ENCODE measurements at places on chromosomes 11 and 22.

- peak; percentile 14 for DNase-seq
Measured at GRCh38 chr11:120339394-120339890, 3.2 kb downstream of the ARHGEF12 start.

- no peak for DNase-seq
Measured at GRCh38 chr11:82738091-82738490, 4.4 kb upstream of the FAM181B start.

GRCh38 chr11:15035283-15035682, 38.1 kb upstream of the CALCB start:
- no peak for DNase-seq

DNA sequence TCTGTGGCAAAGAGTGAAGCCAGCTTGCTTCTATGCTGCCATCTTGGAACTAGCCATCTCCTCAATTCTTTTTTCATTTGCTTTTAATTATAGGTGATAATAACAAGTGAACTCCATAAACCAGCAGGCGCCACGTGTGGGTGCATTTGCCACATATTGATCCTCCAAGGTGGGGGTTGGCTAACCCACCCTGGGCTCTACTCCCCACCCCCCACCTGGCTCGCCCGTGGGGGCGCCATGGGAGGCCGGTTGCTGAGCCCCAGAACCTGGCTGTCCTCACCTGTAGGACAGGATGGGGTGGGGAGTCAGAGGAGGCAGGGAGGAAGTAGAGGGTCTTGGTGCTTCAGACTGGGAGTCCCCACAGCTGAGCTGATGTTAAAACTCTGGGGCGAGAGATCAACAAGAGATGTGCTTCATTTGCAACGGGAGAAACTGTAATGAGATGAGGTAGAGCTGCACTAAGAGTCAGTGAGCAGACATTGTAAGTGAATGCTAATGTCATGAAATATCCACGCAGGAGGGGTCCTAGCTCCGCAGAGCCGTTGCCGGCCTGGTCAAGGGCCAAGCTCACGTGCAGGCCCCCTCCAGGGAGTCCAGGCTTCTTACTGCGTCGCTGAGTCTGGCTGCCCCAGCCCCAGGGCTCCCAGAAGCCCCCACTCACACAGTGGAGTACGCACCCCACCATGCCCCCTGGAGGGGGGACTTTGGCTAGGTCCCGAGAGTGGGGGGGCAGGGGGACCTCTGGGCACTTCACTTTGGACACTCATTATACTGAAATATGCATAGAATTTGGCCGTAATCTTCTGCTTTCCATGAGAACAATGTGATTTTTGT, 59.4 kb downstream of the BRD1 start:
- DNase-seq = no peak

DNA sequence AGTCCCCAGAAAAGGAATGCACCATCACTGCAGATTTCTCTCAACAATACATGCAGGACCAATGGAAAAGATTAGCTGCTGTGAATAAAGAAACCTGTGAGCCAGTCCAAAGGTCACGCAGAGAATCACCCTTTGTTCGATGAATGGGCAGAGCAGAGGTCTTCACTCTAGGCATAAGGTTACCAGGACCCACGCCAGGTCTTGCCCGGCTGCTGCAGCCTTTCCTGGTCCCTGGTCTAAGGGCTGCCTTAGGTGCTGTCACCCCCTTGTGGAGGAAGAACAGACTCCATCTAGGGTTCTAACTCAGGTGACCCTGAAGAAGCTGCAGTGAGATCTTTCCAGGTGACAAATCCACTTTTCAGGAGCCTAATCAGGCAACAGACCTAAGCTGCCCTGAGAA, 29.0 kb upstream of the NAP1L4 start:
- peak; percentile 46 for DNase-seq

- DNase-seq = no peak
Measured at GRCh38 chr22:39150848-39151215, 1.6 kb downstream of the CBX7 start.

DNA sequence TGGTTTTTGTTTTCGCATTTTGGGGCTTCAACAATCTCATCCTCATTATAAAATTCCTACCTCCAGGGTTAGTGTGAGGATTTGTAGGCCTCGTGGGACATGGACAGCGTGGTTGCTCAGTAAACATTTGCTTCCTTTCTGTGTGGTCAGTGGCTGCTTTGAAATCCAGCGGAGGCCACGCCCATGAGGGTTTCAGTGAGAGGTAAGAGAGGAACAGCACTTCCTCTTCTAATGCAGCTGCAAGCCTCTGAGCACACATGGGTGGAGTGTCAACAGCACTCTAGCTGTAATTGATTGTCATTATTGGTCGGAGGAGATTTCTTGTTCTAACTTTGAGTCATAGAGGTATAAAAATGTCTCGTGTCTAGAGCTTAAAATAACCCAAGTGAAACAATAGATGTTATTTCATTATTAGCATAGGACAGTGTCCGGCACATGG, 6.0 kb upstream of the ARHGAP42 start:
- peak; percentile 57 for DNase-seq

GRCh38 chr22:24952837-24953383, 394 bp downstream of the KIAA1671 start:
- no peak for DNase-seq

GRCh38 chr11:134371436-134372185, 39.8 kb downstream of the GLB1L2 start:
- DNase-seq = no peak

DNA sequence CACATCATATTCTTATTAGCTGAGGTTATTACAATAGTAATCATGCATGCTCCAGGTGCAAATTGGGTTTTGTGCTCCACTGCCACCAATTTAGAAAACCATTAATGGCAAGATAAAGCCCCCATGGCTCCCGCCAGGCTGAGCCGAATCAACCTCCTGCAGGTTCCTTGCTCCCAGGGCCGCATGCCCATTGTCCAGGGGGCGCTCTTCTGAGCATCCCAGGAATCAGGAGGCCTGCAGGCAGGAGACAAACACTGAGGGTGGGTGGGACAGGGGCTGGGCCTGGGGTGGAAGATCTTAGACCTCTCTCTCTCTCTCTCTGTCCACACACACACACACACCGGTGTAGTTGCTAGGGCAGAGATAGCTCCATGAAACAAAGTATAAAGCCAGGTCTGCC, 57.4 kb downstream of the BUD13 start:
- no peak for DNase-seq

- no peak for DNase-seq
Measured at GRCh38 chr11:114271316-114271715, 24.9 kb upstream of the NNMT start.

GRCh38 chr11:30342736-30343166, 19.8 kb downstream of the ARL14EP start:
- DNase-seq = no peak

GRCh38 chr11:134691295-134691873, 279.3 kb upstream of the B3GAT1 start:
- DNase-seq = no peak

DNA sequence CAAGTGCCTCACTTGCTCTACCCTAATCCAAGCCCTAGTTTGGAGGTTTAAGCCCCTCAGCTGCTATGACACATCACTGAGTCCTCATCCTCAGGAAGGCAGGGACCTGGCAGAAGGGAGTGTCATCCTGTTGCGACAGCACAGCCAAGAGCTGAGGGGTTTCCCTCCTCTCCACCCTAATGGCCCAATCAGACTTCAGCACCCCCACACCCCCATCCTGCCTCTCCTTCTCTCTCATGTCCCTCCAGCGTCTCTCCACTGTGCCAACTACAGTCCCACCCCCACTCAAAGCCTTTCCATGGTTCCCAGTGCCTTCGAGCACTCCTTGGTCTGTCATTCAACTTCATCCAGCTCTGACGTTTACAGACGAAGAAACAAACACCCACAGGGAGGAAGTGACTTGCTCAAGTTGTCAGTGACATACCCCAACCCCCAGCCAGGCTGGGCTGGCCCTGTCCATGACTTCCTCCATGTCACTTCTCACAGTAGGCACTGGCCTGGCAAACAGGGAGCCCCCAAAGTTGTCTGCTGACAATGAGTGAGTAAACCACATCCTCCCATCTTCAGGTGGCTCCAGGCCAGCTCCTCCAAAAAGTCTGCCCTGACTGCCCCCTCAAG, 15.6 kb downstream of the ARAP1 start:
- DNase-seq = peak; percentile 69

DNA sequence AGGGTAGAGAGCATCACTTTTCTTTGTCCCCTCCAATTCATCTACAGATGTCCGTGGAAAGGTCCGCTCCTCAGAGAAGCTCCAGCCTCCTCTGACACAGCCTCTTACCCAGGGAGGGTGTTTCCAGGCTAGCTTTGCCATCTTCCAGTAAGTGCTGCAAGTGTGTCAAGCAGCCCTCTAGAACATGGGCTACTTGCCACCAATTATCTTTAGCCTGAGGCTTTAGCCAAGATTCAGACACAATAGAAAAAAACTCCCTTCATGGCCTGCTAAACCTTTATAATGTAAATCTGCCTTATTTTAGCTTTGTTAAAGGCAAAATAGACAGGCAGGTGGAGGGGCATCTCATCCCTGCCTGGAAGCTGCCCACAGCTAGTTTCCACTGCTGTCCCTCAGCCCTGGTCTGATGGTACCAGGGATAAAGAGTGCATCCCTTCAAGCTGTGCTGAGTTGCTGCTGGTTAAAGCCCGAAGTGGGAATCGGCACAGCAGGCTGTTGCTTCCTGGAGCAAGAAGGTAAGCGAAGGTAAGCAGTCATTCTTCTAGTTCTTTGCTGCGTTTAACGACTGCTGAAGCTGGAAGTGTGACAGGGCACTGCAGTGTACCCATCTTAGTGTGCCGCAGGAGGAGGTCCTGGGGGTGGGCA, 190.1 kb upstream of the E2F8 start:
- DNase-seq = no peak

- DNase-seq = no peak
Measured at GRCh38 chr11:73048446-73048845, 93.7 kb downstream of the FCHSD2 start.

DNA sequence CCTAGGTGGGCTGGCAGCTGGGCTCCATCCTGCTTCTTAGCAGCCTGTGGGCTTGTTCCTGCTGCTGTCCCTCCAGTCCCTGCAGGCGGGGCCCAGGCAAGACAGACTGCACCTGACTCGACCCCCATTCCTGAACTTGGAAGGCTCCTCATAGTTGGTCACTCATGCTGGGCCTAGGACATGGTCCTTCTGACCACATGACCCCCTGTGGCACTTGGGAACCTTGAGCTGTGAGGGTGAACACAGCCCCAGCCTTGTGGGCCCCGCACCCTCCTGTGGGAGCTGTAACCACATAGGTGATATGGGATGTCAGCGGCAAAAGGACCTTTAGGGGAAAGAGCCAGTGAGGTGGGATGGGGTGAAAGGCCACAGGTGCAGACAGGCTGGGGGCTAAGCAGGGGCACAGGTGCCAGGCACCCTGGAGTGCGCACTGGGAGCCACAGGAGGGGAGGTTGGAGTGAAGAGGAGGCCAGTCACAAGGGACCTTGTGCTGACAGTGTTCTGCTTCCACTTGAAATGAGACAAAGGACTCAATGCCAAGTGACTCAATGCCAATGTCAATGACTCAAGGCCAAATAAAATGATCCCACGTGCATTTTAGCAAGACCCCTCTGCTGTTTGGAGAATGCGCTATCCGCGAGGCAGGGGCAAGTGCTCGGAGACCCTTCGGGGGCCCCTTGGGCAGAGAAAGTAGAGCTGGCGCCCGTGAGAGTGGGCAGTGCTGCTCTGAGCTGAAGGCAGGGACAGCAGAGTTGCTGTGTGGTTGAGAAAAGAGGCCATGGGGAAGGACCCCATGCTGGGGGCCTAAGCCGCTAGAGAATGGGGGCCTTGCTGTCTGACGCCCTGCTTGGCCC, 90.7 kb downstream of the MORC2 start:
- no peak for DNase-seq

DNA sequence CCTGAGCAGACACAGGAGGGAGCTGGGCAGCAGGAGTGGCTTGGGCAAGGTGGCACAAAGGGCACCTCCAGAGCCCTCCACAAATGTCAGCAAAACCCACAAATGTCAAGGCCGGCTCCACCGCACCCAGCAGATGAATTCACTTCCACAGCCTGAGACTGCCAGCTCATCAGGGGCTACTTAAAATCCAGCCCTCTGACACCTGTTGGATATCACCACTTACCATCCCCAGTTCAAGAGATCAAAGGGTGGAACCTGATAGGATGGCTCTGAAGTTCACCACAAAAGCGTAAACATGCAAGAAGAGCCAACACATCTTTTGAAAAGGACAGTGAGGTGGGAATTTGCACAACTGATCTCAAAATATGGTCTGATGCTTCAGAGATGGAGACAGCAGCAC, 168.6 kb upstream of the GRK3 start:
- no peak for DNase-seq

- DNase-seq = no peak
Measured at GRCh38 chr22:50695421-50696250, 23.0 kb downstream of the SHANK3 start.

GRCh38 chr22:37604875-37605274, 3.8 kb upstream of the GGA1 start:
- DNase-seq = peak; percentile 82

GRCh38 chr11:16403851-16404250, 47.5 kb upstream of the SOX6 start:
- no peak for DNase-seq

- no peak for DNase-seq
Measured at GRCh38 chr22:29288837-29289236, 17.6 kb upstream of the GAS2L1 start.

GRCh38 chr11:42992594-42992993, 319.2 kb upstream of the API5 start:
- no peak for DNase-seq

GRCh38 chr11:46675288-46675851, 25.0 kb downstream of the ARHGAP1 start:
- DNase-seq = no peak

GRCh38 chr22:23293720-23294119, 113.4 kb downstream of the BCR start:
- DNase-seq = no peak

DNA sequence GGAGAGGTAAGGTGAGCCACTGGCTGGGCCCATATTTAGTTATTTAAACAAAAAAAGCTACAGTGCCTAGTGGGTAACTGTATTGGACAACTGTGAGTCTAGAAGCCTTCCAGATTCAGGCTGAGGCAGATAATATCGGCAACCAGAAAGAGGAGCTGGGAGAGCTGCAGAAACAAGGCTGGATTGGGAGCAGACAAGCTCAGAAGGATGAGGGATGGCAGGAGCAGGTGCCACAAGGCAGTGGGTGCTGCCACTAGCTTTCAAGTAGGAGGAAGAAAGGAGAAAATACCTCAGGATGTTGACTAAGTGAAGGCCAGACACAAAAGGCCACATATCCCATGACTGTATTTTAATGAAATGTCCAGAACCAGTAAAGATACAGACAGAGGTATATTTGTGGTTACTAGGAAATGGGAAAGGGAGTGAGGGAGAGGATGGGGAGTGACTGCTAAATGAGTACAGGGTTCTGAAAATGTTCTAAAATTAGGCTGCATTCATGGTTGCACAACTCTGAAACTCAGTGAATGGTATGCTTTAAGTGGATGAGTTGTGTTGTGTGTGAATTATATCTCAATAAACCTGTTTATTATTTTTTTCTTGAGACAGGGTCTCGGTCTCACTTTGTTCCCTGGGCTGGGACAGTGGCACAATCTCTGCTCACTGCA, 11.8 kb upstream of the RAPSN start:
- no peak for DNase-seq

Measured in activated CD4-positive, alpha-beta T cell treated with anti-CD3 and anti-CD28 coated beads, Interleukin-2, amount 10 ng/mL, durations not matched to agents 7 days and 5 days (primary cell).